A549 treated with Hydrocortisone at 1 μM for 4 hours (cell line): ENCODE measurements at places on chromosomes 7 and 10. TPM values are rescaled to one million over a fixed set of nuclear protein-coding genes. Genes with fewer than 3 reads are reported as not detected.

The FAM180A gene
- total RNA-seq, result 0.06 to 0.13 TPM in 2 of 5 replicates, not detected in the others

The PRR15 gene
- total RNA-seq, result 4.0 to 5.6 TPM (median 4.9 TPM) in 5 replicates

The SH2D4B gene
- 0.03 TPM in 2 of 5 replicates, not detected in the others for total RNA-seq

The WASL gene
- total RNA-seq, result 18.3 to 25.4 TPM (median 21.1 TPM) in 5 replicates

The DRGX gene
- 0.03 to 0.08 TPM (median 0.06 TPM) in 3 of 5 replicates, not detected in the others for total RNA-seq

The ACTL6B gene
- total RNA-seq, result not detected in 5 replicates

The CPA4 gene
- total RNA-seq, result 3.1 to 8.4 TPM (median 4.1 TPM) in 5 replicates

The MYO1G gene
- total RNA-seq, result 0.16 to 0.25 TPM (median 0.21 TPM) in 5 replicates

The BTBD16 gene
- total RNA-seq, result 0.44 to 0.62 TPM (median 0.55 TPM) in 5 replicates

The GHRHR gene
- 0.41 TPM in 1 of 5 replicates, not detected in the others for total RNA-seq

The IFIT1B gene
- total RNA-seq, result not detected in 5 replicates
